ENCODE measurements at places on chromosomes 5 and 9.

GRCh38 chr5:50302815-50303490, 138.1 kb downstream of the EMB start:
- no peak for DNase-seq

DNA sequence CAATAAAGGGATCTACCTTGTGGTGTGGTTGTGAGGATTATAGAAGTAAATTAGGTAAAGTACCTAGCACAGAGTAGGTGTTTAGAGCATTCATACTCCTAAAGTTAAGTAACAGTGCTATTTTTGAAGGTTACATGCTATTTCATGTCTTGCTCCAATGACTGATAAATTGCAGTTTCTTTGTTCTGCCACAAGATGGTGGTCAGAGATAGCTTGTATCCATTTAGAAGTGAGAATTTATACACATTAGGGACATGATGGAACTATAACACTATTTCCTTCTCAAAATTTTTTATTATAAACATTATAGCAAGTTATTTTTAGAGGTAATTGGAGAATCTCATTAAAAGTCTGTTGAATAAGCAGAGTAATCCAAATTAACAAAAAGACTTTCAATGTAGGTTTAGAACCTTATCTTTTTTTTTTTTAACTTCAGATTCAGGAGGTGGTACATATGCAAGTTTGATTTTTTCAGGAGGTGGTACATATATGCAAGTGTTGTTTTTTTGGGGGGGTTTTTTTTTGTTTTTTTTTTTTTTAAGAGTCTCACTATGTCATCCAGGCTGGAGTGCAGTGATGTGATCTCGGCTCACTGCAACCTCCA, 17.1 kb downstream of the MTREX start:
- DNase-seq, result no peak

DNA sequence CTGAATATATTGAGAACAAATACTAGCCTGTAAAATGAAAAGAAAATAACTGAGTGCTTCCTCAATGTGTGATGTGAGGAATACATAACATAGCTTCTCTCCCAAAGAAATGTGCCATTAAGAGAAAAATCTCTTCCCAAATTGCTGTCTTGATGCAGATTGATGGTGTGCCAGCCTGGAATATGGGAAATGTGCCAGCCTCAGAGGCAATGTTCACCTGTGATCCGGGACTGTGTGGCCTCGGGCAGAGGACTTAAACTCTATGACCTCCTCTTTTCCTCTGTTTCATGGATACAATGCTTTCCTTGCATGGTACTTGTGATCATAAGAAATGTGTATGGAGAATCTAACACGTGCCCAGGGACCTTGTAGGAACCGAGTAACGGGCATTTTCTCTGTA, 370.9 kb downstream of the DIRAS2 start:
- no peak for DNase-seq

- no peak for DNase-seq
These were observed 92.2 kb upstream of the SMIM23 start for GRCh38 chr5:171693412-171693811.

GRCh38 chr5:36641431-36641830, 35.0 kb downstream of the SLC1A3 start:
- DNase-seq, result no peak

DNA sequence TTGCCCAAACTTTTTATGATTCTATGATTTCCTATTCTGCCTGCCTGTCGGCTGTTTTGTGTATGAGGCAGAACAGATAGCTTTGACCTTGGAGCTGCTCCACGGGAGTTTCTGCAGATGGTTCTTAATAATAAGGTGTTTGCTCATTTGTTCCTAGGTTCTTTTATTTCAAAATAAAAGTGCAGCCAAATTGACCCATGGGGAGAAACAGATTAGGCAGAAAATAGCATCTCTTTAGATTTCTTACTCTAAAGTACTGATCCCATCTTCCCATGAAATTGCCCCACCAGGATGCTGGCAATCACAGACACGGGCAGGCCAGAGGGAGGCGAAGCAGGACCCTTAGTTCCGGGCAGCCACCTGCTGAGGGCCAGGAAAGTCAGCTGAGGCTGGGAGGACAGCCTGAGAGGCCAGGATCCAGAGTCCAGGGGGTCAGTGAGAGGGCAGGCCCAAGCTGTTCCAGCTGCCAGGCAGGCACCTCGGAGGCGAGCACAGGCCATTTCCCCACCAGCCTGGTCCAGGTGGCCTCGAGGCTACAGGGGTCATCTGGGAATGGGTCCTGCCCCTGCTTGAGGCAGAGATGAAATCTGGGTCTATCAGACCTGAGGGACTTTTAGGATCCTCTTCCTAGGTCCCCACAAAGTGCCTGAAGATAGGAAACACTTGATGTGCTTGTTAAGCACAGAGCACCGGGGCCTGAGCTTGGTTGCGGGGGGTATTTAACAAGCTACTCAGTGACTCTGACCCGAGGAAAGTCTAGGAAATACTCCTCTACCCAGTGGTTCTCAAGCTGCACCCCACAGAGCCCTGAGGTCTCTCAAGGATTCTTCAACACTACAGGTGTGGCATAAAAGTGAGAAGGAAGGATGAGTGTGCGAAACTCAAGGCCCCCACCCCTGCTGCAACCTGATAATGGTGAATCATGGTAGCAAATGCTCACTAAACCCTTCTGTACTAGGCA, 145.4 kb downstream of the CMYA5 start:
- DNase-seq, result no peak

DNA sequence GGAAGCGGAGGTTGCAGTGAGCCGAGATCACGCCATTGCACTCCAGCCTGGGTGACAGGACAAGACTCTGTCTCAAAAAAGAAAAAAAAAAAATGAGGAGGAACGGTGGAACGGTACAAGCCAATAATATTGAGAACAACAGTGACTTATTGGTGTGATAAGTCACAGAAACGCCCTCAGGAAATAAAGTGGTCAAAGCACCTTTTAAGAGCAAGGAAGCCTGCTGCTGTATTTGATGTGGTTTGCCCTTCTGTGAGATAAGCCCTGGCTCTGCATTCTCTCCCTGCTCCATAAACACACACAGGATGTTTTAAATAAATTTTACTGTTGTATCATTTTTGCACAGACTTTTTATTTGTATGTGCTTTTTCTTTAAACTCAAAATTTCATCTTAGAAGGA, 269.9 kb upstream of the MSX2 start:
- DNase-seq, result no peak

Data from stimulated activated naive CD8-positive, alpha-beta T cell treated with anti-CD3 and anti-CD28 coated beads, Interleukin-15, Interleukin-2, amounts not matched to agents 100 U/mL and 50 U/mL, for 24 hours (primary cell).